ENCODE measurements at places on chromosomes 3 and 15. TPM values are rescaled to one million over a fixed set of nuclear protein-coding genes. Genes with fewer than 3 reads are reported as not detected.
A peak's percentile ranks its signal among the peaks of the same experiment; 100 is the strongest.

GRCh38 chr15:83887404-83887803 lies 233.5 kb downstream of the ADAMTSL3 start:
- no peak for DNase-seq

- DNase-seq = no peak
Measured at GRCh38 chr3:5423076-5423475, 235.6 kb downstream of the EDEM1 start.

GRCh38 chr3:151011427-151011826 lies 38.9 kb upstream of the CLRN1 start:
- DNase-seq = no peak

- peak; percentile 89 for DNase-seq
Measured at GRCh38 chr3:158570999-158571702, at the start of gene MLF1. Gene MLF1 (plus strand): TSS chr3:158571194. CDS start chr3:158571301, 107 bp downstream.

- DNase-seq = no peak
Measured at GRCh38 chr3:33798113-33798417, 365 bp upstream of the PDCD6IP start.

DNA sequence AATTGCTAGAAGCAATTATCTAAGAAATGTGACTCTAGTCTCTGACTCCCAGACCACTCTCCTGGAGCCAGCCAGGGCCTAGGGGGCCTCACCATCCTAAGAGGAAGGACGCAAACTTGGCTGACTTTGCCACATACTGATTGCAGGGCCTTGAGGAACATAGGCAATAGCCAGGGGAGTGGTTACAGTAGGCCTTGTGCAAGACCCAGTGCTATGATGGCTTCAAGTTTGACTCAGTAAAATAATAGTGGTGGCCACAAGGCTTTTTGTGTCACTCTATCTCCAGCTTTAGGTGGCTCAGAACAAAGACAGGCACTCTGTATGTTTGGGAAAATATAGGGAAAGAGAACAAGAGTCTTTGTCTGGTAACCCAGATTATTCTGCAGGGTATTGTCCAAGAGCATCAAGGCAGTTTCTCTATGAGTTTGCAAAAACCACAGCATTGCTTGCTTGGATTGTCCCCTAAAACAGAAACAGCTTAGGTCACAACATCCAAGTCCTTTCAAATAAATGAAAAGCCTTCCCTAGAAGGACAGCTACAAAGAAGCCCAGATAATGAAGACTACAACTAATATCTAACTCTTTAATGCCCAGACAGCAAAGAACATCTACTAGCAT lies 631.5 kb downstream of the PYDC2 start:
- no peak for DNase-seq

DNA sequence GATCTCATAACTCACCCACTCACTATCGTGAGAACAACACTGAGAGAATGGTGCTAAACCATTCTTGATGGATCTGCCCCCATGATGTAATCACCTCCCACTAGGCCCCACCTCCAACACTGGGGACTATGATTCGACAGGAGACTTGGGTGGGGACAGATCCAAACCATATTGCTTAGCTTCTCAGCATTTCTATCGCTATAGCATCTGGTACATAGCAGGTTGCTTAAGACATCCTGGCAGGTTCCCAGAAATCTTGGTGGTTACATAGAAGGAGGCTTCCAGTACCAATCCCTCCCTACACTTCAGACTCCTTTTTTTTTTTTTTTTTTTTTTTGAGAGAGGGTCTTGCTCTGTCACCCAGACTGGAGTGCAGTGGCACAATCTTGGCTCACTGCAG lies 487.8 kb downstream of the EDEM1 start:
- no peak for DNase-seq

DNA sequence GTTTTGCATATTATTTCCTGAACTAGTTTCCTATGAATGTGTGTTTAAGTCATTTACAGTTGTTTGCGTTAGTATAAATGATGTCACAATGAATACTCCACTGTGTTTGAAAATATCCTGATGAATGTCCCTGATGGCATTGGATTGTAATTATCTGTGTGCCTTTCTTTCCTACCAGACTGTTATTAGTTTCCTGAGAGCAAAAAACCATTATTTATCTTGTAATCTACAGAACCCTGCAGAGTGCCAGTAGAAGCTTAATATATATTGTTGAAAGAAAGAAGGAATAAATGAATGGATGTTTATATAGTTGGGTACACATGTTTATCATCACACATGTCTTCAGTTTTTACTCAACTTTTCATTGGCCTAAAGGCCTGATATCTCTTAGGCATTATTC lies 312.6 kb downstream of the AGBL1 start:
- no peak for DNase-seq

GRCh38 chr15:93213281-93213680 lies 124.3 kb upstream of the RGMA start:
- DNase-seq = no peak

DNA sequence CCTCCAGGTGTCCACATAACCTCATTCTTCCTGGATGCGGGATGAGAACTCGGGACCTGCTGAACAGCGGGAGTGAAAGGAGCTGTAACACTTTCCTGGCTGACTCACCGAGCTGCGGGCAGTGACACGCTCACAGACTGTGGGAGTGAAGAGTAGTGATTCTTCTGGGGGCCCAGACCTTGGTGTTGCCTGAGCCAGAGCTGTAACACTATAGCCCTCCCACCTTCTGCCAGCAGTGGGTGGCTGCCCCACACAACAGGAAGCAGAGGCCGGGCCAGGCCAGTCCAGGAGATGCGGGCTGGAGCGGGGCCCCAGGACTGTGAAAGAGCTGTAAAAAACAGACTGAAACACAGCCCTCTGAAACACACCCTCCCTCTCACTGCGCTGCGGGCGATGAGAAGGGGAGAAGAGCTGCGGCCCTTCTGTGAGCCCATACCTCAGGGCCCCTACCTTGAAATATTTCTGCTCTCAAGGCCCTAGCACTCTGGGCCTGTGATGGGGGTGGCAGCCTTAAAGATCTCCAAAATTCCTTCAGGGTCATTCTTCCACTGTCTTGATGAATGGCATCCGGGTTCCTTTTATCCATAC lies 464.0 kb upstream of the CCDC54 start:
- DNase-seq = no peak

DNA sequence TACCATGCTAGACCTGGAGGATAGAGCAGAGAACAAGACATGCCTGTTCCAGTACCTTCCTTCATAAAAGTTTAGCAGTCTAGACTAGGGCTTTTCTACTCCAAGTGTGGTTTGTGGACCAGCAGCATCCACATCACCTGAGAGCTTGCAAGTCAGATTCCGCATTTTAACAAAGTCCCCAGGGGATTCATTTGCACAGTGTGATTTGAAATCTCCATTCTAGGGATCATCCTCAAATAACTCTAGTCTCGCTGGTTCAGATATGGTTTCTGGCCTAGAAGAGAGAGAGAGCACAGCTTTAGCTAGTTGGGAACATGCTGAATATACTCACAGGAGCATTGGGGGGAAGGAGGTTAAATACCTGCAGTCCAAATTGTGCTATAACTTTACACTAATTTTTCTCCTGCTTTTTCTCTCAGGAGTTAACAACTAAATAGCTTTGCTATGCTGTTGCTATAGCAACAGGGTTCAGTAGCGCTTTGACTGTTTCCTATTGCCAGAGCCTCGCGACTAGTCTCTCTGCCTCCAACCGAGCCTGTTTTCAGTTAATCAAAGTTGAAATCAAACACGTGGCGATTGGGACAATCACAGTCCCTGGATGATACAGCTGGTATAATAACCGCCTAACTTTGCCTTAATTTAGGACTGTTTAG lies 64.0 kb upstream of the RASGRF1 start:
- no peak for DNase-seq

DNA sequence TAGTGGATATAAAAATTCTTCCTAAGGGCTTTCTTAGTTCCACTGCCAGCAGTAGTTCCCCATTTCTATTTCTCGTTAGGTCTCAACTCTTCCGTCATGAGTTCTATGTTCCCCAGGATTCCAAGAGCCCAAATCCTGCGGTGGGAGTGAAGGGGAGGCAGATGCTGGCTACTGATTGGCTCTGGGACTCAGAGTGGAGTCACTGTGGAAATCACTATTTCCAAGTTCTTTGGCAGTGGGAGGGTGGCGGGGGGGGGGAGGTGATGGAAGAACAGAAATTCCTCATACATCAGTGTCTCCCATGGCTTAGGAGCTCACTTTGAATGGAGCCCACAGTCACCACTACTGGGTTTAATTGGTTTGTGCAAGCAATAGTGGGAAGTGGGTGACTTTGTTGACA lies 5.6 kb downstream of the CCR1 start:
- DNase-seq = no peak

GRCh38 chr15:98948941-98949340 lies 58.7 kb downstream of the PGPEP1L start:
- no peak for DNase-seq

DNA sequence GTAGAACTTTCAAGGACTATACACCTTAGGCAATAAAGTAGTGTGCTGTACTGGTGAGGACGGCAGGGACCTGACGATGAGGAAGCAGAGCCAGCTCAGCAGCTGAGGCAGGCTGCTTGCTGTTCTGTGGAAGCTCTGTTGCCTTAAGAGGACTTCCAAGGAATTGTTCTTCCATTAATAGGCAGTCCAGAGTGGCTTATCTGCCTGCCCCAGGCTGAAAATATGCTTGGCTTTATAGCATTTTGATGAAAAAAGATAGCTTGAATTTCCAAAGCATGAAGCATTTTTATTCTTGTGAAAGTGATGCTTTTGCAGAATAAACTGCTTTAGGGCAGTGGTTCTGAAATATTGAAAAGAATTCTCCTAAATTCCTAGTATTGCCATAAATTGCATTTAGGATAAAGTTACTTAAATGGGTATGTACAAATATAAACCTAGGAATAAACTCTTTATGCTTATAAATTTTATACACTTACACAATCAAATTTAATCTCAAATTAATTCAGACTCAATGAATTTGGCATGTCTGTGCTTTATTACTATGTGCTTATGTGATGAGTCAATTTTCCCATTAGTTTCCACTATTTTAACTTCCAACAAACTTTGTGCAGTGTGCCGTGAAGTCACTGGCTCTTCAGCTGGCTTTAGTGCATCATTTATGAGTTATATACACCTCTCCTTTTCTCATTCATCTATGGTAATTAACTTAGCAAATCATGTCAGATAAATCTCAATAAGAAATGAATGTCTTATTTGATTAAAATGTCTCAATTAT lies 231.0 kb upstream of the RASGRP1 start:
- no peak for DNase-seq

GRCh38 chr3:196554205-196554604 lies 14.1 kb downstream of the WDR53 start:
- no peak for DNase-seq

DNA sequence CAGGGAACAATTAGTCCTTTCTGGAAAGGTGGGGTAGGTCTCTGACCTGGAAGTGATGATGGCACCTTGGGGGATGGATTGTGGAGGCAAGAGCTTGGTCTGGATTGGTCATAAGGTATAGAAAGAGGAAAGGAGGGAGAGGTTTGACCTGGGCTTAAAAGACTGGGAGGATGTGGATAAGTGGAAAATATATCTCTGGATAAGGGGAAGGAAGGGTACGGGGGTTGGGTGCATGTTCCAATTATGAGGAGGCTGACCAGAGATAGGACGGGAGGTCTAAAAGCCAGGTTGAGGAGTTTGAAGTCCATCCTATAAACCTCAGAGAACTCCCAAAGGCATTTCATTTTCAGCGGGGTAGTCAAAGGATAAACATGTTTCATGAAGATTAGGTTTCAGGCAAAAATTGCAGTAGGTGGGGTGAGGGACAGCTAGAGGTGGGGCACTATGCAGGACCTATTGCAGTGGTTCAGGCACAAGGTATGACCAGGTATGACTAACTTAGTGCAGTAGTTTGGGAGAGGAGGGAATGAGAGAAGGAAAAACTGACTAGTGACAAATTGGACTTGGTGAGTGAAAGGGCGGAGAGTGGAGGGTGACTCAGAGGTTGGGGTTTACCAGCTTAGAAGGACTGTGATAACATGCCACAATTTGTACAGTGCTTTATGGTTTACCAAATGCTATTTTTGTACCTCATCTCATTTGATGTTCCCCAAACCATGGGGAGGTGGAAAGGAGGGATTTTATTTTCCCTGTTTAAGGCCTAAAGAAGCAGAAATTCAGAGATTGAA lies 10.7 kb downstream of the PDE8A start:
- DNase-seq = peak; percentile 63

DNA sequence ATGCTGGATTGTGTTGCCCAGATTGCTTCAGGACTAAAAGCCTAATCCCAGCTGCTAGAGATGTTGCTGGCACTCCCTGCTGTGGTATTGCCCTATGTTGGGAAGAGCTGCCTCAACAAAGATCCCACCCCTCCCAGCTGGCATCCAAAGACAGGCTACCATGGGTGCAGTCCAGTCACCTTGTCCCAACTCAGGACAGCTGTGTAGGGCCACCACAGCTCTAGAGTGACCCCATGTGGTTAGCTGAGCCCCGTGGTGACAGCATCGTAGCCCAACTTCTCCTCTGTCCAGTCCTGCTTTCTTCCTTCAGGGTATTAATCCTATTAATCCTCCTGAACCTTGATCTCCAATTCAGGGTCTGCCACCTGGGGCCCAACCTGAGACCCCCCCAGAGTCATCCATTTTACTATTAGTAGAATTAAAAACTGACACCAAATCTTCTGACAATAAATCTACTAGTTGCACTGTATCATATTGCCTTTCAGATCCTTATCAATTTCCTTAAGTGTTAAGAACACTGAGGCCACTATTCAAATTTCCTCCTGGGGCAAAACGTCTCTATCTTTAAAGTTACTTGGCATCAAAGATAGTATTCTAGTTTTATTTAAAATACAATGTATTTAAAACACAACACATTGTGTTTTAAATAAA lies 83.5 kb downstream of the AQP9 start:
- DNase-seq = peak; percentile 6

DNA sequence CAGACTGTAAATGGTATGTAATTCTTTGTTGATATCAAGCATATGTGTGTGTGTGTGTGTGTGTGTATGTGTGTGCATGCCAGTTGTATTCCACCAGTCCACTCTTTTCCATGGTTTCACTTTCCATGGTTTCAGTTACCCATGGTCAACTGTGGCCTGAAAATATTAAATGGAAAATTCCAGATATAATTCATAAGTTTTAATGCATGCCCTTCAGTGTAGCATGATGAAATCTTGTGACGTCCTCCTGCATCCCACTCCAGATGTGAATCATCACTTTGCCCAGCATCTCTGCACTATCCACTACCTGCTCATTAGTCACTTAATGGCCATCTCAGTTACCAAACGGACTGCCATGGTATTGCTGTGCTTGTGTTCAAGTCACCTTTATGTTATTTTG lies 215.9 kb downstream of the GBE1 start:
- DNase-seq = no peak

DNA sequence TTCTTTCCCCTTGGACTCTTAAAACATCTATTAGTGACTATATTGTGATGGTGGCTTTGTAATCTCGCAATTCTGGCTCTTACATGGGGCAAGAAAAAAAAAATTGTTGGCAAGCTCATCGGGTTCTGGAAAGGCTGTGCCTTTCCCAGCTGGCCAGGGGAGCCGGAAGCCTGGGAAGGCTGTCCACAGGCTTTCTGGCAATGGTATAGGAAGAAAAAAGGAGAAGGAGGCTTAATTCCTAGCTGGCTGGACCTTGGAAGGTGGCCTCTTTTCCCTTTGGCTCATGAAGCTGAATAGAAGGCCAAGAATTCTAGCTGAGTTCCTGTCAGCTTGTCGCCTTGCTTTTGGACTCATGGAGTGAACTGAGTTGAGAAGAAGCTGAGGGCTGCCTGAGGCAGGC lies 243.5 kb upstream of the SEMA6D start:
- DNase-seq = no peak

- DNase-seq = no peak
Measured at GRCh38 chr3:132625613-132626012, 28.5 kb downstream of the ACKR4 start.

CADPS gene
- total RNA-seq = not detected

MESP2 gene
- not detected for total RNA-seq

PIGX gene
- total RNA-seq = 72.7 TPM

C3orf49 gene
- not detected for total RNA-seq

FAM107A gene
- not detected for total RNA-seq

SEMA6D gene
- total RNA-seq = not detected

TGFBR2 gene
- total RNA-seq = 37.7 TPM

ZIC1 gene
- not detected for total RNA-seq

DUOX2 gene
- 0.31 TPM for total RNA-seq

Measured in activated T-cell treated with anti-CD3 and anti-CD28 coated beads, Interleukin-2, amount 50 U/mL, for 72 hours (primary cell).